ENCODE measurements at places on chromosomes 16 and 17.

DNA sequence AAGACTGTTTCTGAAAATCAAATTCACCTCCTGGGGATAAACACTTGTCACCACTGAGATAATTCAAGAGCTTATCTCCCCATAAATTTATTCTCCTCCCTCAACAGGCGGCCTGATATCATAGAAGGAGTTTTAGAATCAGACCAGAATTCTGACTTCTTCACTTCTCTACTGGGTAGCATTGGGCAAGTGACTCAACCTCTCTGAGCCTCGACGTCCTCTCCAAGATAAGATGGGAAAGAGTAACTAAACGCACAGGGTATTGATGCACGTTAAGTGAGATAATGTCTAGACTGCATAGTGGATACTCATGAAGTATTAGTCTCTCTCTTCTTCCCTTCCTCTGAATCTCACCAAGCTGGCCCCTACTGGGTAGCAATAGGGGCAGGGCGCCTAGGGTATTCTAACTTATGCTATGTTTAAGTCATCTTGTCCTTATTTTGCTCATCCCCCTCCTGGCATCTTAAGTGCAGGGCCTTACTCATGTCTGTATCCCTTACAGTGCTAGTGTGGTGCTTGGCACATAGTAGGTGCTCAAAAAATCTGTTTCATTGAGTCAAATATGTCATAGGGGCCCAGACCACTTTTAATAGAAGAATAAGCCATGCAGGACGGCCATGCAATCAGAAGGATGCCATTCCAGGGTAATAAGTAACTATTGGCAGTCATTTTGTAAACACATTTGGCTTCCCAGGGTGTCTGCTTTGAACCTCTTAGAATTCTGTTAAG, 476.4 kb upstream of the CCL2 start:
- no peak for DNase-seq

DNA sequence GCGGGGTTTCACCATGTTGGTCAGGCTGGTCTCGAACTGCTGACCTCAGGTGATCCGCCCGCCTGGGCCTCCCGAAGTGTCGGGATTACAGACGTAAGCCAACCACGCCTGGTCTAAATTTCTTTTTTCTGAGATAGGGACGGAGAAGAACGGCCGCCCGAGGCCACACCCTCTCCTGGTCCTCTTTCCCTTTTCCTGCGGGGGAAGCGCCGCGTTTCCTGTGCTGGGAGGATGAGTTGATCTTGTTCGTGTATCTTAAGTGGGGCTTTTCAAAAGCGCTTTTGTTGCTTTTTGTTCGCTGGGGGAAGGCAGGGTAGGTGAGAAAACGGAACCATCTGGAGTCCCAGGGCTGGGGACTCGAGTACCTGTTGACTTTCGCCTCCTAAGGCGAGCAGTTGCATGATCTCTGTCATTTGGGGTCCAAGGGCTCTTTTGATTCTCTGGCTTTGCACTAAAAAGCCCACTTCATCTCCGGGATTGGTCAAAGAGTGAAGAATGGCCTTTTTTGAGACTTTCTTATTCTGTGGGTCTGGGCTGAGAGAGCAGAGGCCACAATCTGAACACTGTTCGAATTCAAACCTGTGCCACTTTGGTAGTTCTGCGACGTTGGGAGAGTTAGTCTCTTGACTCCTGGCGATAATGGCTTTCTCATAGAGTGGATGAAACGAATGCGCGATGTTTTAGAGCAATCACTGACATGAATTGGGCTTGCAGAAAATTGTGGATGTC, 1.3 kb downstream of the FUS start:
- no peak for DNase-seq

DNA sequence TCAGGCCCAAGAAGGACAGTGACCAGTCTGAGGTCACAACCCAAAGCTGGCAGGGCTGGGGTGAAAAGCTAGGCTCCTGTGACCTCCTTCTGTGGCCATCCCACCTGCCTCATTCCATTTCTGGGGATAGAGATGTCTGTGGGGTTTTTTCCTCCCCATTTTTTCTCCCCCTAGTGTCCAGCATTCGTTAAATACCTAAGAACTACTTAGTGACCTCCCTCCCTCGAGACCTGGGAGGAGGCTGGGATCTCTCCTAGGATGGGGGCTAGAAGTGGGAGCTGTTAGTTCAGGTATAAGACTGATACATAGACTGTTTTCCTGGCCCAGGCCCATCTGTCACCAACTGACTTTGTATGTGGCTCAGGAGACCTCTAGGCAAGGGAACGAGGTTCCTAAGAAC, 20.5 kb upstream of the STAC2 start:
- DNase-seq, result no peak

GRCh38 chr17:3968886-3969524, 4.8 kb upstream of the ATP2A3 start:
- DNase-seq, result no peak

DNA sequence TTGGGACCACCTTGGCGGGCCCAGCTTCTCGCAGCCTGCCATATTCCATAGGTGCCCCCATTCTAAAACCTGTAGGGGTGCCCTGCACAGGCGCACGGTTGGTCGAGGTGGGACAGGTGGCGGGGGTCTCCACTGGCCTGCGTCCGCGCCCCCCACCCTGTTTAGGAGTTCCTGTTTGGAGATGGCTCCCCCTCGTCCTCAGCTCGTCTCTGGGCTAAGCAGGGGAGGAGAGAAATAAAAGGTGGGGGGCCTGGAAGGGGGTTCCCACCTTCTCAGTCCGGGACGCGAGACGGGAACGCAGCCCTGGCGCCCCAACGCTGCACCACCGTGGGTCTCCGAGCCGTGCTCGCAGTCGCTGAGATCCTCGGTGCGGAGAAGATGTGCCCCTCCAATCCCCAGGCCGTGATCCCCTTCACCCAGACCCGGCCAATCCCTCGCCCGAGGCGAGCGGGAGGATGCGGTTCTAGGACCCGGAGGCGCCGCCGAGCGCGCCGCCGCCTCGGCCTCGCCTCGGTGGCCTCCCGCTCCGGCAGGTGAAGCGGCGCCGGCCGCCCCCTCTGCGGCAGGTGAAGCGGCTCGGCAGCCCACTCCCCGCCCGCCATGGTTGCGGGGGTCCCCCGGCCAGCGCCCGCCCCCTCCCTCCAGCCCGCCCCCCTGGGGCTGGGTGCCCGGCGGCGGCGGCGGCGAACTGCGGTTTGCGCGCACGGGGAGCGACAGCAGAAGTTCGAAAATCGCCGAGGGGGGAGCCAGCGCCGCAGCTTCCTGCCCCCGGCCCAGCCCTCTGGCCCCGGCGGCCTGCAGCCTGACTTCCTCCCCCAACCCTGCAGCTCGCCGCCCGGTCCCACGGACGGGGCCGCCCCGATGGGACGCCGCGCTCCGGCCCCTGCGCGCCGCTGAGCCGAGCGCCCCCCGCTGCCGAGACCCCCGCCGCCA, at the start of gene FMNL1:
FMNL1 (plus strand) TSS at position 805 of the 933 bp plus-strand sequence. CDS start 240 bp downstream, outside the sequence.
- peak; percentile 70 for DNase-seq

- DNase-seq, result peak; percentile 67
These were observed 12.9 kb downstream of the SYCE1L start for GRCh38 chr16:77211880-77212740.
